Umbilical cord (tissue), 2 donors: ENCODE measurements at places on chromosomes 4 and X.

DNA sequence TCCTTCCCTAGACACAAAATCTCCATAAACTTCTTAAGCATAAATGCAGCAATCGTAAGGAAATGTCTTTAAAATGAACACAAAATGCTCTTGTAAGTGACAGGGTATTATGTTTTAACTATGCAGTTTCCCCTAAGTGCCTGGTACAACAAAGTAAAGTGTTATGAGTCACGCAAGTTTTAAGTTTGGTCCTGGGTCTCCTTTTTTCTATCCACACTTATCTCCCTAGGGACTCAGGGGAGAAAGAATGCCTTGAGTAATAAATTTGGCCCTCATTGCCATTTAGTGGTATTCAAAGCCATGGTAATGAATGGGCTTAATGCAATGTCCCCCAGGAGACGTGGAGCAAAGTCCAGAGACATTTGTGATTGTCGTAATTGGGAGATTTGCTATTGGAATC, 149.1 kb downstream of the MAGEB17 start:
- DNase-seq: no peak

DNA sequence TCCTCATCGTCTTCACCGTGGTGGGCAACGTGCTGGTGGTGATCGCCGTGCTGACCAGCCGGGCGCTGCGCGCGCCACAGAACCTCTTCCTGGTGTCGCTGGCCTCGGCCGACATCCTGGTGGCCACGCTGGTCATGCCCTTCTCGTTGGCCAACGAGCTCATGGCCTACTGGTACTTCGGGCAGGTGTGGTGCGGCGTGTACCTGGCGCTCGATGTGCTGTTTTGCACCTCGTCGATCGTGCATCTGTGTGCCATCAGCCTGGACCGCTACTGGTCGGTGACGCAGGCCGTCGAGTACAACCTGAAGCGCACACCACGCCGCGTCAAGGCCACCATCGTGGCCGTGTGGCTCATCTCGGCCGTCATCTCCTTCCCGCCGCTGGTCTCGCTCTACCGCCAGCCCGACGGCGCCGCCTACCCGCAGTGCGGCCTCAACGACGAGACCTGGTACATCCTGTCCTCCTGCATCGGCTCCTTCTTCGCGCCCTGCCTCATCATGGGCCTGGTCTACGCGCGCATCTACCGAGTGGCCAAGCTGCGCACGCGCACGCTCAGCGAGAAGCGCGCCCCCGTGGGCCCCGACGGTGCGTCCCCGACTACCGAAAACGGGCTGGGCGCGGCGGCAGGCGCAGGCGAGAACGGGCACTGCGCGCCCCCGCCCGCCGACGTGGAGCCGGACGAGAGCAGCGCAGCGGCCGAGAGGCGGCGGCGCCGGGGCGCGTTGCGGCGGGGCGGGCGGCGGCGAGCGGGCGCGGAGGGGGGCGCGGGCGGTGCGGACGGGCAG, 792 bp downstream of the ADRA2C start:
- DNase-seq: no peak

DNA sequence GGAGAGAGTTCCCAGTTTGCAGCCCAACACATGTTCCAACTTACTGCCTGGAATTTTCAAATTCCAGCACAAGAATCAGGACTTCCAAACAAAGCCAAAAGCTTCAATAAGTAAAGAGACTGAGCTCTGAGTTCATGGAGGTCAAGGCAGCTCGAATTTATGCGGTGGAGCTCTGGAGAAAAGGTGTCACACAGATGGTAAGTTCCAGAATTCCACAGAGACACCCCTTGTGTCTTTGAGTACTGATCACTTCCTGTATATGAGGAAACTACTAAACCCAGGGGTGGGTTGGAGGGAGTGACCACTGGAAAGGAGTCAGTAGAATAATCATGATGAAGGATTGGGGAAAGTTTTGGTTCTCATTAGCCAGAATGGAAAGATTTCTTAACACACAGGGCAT, 118.5 kb upstream of the GUCY1A1 start:
- DNase-seq: no peak

- DNase-seq: no peak
Measured at GRCh38 chrX:13780868-13781427, 35.9 kb downstream of the GPM6B start.

DNA sequence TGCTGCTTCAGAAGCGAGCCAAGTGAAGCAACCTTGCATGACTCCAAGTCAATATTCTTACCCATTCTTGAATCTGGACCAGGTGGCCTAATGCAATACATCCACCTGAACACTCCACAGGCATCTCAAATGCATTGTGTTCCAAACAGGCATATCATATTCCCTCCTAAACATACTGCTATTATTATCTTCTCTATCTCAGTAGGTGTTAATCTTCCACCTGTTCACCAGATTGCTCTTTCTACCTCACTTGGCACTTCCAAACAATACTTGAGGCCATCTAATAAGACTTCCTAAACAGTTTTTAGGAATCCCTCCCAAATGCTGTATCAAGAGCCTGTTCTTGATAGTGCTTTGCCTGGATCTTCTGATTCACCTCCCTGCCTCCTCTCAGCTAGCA, 90.7 kb downstream of the GPRIN3 start:
- no peak for DNase-seq

DNA sequence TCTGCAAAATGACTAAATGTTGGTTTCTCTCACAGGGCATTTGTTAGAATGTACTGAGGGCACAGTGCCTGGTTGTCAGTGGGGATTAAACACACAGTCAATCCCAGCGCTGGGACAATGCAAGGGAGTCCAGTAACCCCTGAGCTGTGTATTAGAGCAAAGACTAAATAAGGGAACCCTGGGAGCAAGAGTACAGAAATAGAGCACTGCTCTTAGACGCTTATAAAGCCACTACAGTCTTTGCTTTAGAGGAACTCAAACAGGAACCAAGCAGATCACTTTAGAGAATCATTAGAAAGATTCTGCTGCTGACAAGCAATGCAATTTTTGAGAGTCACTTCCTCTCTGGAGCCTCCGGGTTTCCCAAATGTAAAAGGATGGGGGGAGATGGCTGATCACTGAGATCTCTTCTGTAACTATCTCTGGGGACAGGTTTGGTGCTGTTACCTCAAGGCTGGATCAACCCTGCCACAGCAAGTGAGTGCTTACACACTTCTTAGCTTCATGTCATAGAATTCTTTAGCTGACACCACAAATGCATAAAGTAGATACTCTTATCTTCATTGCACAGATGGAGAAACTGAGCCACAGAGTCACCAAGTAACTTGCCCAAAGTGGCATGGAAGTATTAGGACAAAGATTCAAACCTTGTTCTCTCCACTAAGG, 137.8 kb upstream of the CPEB2 start:
- DNase-seq: peak; percentile 17

- peak; percentile 43 for DNase-seq
Measured at GRCh38 chr4:105666693-105667092, 41.8 kb downstream of the INTS12 start.

GRCh38 chr4:13523105-13523477, 21.2 kb downstream of the NKX3-2 start:
- no peak for DNase-seq

- no peak for DNase-seq
Measured at GRCh38 chr4:188661502-188661901, 522.3 kb downstream of the TRIML1 start.

- DNase-seq: peak; percentile 6
Measured at GRCh38 chr4:92184566-92184965, 119.2 kb upstream of the GRID2 start.

- peak; percentile 25 for DNase-seq
Measured at GRCh38 chrX:64206556-64207162, 1.2 kb upstream of the AMER1 start.

- no peak for DNase-seq
Measured at GRCh38 chr4:33711826-33712225, 2532.5 kb downstream of the ARAP2 start.

- DNase-seq: no peak
Measured at GRCh38 chrX:46712764-46713163, 46.2 kb downstream of the SLC9A7 start.

DNA sequence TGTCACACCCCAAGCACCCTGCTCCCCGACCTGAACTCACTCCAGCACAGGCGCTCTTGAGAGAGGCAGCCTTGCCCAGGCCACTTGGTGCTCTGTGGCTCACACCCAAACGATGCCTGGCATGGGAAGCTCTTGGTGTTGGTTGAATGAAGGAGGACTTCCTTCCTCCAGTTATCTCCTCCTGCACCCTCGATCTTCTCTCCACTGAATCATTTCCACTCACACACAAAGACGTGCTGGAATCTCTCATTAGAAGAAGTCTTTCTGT, 90.5 kb upstream of the TRIM2 start:
- DNase-seq: no peak

GRCh38 chrX:104105330-104106262, 6.7 kb upstream of the ZCCHC18 start:
- no peak for DNase-seq

- DNase-seq: no peak
Measured at GRCh38 chr4:8238515-8239053, 31.0 kb upstream of the HTRA3 start.

DNA sequence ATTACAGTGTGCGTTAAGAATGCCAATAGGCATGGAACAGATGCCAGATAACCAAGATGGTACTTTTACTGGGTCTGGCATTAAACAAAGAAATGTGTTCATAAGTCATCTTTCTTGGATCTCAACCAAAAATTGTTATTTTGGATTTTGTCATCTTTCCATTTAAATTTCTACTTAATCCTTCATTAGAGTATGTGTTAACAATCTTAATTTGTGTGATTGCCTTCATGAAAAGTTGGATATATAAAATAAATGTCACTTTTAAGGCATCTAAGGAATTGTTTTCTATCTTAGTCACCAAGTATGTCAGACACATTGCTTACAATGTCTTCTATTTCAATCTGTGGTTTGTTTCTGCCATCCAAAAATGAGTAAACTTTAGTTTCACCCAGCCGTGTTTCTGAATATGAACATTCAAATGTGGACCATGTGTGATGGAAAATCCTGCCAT, 87.5 kb downstream of the PALLD start:
- no peak for DNase-seq

DNA sequence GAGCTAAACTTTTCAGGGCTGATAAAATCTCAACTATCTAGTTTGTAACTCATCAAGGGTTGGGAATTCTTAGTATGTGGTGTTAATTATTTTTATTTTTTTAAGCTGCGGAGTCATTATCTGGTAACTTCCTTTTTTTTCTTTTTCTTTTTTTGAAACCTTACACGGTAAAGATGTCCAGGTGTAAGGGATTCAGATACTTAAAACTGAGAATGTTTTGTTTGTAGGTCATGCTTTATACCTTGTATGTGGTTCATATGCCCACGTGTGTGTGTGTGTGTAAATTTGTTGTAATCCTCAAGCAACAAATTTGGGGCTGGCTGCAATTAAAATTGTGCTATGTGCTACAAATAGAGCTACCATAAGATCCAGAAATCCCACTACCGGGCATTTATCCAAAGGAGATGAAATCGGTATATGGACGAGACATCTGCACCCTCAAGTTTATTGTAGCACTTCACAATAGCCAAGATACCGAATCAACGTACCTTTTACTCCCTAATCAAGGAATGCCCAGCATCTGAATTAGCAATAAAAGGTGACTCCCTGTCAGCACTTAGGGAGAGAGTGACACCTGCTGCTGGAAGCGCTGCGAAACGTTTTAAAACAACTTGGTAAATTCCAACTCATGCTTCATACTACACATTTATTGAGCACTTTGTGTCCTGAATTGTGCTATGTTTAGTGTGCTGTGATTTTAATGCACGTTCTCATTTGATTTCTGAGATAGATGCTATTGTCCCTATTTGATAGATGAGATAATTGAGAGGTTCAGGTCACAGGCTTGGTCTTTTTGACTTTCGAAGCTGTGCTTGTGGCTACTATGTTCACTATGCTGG, 16.1 kb downstream of the MSMO1 start:
- no peak for DNase-seq

DNA sequence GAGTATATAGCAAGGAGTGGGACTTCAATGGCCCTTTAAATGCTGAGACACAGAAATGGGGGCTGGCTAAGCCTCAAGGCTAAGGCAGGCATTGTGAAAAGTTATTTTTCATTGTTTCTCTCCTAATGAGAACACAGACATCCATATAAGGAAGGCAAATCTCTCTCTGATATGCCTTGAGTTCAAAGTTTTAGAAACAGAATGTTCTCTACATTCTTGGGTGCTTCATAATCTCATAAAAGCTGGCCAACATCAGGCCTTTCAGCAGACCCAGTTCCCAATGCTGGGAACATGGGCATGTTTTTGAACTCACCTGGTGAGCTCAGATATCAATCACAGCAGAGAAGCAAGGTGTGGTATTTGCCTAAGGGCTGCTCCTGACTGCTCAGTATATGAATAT, 19.4 kb upstream of the RAB40A start:
- DNase-seq: peak; percentile 48

DNA sequence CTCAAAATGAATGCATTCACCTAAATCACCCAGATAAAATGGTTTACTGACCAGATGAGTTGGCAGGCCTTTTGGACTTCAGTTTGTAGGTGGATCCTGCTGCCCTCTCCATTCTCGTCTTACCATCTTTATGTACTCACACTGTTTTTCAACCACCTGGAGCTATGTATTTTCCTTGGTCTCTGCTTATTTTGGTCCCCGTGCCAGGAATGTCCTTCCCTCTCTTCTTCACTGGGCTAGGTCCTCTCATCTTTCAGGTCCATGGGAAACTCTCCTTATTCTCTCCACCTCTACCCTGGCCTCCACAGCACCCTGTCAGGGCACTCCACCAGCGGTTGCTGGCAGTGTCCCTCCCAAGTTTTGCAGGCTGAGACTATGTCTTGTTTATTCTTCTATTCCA, 2.6 kb downstream of the GPRIN3 start:
- no peak for DNase-seq

DNA sequence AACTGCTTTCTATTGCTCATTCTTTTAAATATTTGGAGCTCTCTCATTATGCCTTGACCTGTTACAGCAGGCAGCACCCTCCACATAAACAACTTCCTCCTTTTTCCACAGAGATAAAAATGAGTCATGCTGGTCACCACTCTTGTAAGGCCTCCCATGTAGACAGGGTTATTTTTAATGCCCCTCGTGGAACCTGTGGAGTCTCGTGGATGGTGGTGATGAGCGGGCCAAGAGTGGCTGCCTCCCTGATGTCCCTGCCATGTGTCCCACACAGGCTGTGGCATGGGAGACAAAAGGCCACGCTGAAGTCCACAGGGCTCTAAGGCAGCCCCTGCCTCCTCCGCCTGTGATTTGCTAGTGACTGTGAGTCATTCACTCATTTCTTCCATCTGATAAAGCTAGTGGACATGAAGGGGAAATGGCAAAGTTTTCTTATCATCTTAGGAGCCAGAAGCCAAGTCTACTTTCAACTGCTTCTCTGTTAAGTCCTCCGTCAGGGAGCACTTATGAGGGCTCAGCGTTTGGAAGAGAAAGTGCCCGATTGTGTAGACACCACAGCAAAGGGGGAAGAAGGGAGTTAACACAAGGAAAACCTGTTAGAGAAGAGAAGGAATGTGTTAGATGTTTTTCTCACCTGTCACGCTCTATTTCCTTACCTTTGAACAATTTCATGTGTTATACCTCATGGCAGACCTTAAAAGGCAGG, 121.6 kb upstream of the FAT1 start:
- peak; percentile 68 for DNase-seq
